ENCODE measurements at places on chromosomes 3 and 15. TPM values are rescaled to one million over a fixed set of nuclear protein-coding genes. Genes with fewer than 3 reads are reported as not detected.

Gene PPIB
- 251 TPM for polyA plus RNA-seq

GRCh38 chr15:73165844-73166243 lies 113.6 kb downstream of the NEO1 start:
- DNase-seq, result no peak

GRCh38 chr3:151557068-151557840 lies 96.4 kb upstream of the IGSF10 start:
- DNase-seq, result no peak

DNA sequence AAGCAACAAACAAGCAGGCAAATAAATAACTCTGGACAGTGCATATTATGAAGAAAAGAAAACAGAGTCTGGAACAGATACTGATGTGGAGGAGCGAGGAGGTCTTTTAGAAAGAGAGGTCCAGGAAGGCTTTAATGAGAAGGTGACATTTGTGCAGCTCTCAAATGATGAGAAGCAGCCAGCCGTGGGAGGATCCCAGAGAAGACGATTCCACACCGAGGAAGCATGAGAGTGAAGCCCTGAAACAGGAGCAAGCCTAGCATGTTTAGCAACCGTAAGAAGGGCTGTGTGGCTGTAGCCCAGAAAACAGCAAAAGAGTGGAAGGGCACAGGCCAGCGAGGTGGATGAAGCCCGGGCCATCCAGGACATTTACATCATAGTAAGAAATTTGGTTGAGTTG lies 93.1 kb downstream of the RAD18 start:
- no peak for DNase-seq

DNA sequence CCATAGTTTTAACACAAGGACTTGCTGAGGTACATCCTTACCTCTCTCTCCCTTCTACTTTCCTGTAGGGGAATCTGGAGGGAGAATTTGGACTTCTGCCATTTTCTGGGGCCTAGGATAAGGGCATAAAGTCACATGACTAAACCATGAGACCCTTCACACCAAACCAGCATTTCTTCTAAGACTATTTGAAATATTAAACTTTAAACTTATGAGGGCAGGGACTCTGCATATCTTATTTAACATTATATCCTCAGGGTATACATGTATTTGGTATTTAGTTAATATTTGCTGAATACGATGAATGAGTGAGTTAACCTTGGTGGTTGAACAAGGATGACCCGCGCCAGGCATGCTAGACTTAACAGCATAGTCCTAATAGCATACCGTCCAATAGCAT lies 63.4 kb downstream of the USP13 start:
- no peak for DNase-seq

DNA sequence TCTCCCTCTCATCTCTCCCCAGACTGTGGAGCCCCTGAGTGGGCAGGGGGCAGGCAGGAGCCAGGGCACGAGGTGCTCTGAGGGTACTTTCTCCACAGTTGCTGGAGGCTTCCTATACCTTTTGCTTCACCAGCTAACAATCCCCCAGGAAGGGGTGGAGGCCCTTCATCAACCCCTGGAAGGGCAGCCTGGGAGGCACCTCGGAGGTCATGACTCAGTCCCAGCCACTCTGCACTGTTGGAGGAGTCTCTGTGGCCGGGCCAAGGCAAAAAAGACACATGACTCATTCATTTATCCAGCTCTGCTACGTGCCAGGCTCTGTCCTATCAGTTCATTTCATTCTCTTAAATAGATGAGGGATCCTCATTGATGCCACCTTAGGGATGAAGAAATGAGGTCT lies 15.6 kb upstream of the KY start:
- no peak for DNase-seq

DNA sequence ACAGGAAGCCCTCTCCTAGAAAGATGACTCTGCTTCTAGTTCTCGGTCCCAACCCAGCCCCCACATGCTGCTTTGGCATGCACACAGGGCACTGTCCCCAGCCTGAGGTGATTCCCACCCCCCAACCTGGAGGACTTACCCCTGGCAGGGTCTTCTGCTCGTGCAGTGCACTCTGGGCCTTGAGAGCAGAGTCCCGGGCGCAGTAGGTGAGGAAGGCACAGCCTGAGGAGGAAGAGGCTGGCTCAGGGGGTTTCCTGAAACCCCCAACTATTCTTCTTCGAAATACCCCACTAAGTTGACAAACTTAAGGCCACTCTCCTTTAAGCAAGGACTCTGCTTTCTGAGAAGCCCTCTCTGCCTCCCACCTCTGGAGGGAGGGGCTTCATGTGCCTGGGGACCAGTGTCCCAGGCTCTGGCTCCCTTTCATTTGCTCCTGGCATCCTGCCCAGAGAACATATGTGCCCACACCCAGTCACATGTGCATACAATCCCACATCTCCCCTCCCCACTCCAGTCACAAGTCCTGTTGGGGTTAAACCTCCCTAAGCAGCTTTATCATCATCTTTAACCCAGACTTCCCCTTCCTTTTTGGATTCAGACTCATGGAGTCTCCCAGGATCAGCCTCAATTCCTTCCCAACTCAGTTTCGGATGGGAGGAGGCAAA lies 4.1 kb downstream of the CELF6 start:
- no peak for DNase-seq

DNA sequence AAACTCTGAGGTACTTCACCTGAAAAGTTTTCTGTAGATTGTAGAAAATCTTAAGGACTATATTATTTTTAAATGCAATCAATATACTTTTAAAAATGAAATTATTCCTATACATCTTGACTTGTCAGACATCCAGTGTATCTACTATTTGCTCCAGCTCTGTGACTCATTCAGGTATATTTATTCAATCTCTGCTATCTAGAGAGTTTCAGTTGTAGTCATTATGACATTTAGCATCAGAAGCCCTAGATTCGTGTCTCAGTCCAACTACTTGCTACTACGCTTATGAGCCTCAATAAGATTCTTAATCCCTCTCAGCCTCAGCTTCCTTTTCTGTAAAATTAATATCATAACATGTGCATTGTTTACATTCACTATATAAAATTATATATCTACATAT lies 22.3 kb upstream of the EIF1B start:
- DNase-seq, result no peak

GRCh38 chr3:179348325-179349013 lies 960 bp downstream of the MFN1 start:
- DNase-seq, result no peak

- DNase-seq, result no peak
Observed at GRCh38 chr15:32918547-32918946, 200.7 kb downstream of the GREM1 start.

DNA sequence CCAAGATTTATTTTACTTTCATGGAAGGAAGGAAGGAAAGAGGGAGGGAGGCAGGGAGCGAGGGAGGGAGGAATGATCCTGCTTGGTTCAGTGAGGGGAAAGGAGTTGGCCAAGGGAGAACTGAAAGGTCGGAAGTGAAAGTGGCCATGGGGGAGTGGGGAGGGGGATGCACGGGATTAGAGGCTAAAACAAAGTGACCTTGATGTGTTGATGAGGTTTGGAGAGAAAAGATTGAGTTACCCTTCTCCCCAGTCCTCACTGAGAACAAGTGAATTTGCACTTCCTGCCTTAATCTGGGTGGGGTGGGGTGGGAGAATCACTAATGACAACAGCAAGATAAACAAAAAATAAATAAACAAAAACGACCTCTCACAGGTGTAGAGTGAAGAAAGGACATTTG lies 212.0 kb upstream of the TLE3 start:
- DNase-seq, result no peak

Gene COLQ
- polyA plus RNA-seq, result 33.2 TPM

- no peak for DNase-seq
Observed at GRCh38 chr3:140443073-140443472, 234.8 kb upstream of the TRIM42 start.

DNA sequence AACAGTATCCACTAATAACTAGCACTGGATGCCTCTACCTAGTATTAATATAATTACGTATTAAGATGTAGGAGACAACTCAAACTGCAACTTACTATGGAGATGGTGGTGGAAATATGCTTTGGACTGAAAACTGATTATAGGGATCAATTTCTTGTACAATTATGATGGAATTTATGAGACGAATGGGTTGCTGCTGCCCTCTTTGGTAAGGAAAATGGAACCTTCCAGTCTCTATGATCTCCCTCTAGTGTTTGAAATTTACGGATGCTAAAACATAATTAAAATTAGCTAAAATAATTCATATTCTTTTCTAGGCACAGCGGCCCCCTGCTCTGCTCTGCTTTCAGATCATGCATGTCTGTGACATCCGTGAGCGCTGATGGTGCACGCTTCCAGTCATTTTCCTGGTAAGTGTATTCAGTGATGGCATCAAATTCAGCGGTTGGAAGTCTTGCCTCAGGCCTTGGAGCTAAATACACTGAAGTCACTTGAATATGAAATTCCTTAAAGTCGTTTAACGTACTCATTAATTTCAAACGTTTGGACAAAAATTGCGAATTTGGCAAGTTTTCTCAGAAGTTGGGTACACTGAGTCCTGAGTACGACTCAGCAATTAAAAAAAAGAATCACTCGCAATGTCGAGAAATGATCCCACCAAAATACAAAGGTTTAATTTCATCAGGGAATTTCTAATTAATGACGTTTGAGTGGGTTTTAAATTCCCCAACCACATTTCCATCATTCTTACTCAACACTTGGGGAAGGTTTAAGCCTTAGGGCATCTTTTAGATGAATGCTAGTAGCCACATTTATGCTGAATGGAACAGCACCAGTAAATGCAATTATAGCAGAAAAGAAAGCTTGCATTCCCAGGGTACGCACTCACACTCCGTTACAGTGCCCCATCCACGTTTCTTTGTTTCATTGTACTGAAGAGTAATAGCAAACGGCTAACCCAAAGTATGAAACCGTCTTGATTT lies 132.6 kb downstream of the NR2F2 start:
- DNase-seq, result no peak
